Fibroblast of skin of back (primary cell): ENCODE measurements at places on chromosomes 12 and 14.

- no peak for DNase-seq
Measured at GRCh38 chr12:125136702-125137101, 71.5 kb downstream of the AACS start.

- DNase-seq: no peak
Measured at GRCh38 chr12:43621262-43621661, 69.3 kb upstream of the ADAMTS20 start.

GRCh38 chr12:75560167-75560566 lies 48.8 kb upstream of the KRR1 start:
- peak; percentile 38 for DNase-seq

GRCh38 chr14:104729835-104730181 lies 5.8 kb downstream of the ADSS1 start:
- DNase-seq: no peak

DNA sequence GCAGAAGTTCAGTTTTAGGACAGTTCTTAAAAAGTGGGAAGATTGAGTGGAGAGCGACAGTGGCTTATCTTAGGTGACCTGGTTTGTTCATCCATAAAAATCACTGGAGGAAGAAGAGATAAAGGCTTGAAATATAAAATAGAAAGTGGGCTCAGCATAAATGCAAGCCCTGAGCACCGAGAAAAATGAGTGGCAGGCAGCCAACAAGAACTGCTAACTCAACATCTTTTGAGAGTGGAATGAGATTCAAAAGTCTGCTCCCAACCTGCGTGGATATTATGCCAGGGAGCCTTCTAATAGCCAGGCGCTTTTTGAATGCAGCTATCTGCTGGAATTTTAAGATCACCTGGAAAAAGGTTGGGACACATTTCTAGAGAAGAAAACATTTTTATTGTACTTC lies 666.5 kb downstream of the FLRT2 start:
- no peak for DNase-seq
